ENCODE measurements at places on chromosomes 7 and 10. TPM values are rescaled to one million over a fixed set of nuclear protein-coding genes. Genes with fewer than 3 reads are reported as not detected.

The CYP26C1 gene
- not detected for total RNA-seq

The DNMBP gene
- total RNA-seq = 31.2 TPM

The NOS3 gene
- total RNA-seq = 22.5 TPM

The AGAP5 gene
- 9.9 TPM for total RNA-seq

The PDCD11 gene
- total RNA-seq = 31.6 TPM

The PHKG1 gene
- total RNA-seq = 29.3 TPM

The PALD1 gene
- 18.1 TPM for total RNA-seq

The SEMA4G gene
- 8.5 TPM for total RNA-seq

The LLCFC1 gene
- total RNA-seq = not detected

The LIPF gene
- total RNA-seq = 0.41 TPM

The NUDT13 gene
- 0.70 TPM for total RNA-seq

The OPTN gene
- total RNA-seq = 34.4 TPM

The OPN4 gene
- total RNA-seq = not detected

The MALRD1 gene
- total RNA-seq = 16.3 TPM

The HOXA7 gene
- 10.2 TPM for total RNA-seq
